ENCODE measurements at places on chromosomes 2 and 18.

- DNase-seq = no peak
Measured at GRCh38 chr2:36395866-36396265, 40.3 kb downstream of the CRIM1 start.

DNA sequence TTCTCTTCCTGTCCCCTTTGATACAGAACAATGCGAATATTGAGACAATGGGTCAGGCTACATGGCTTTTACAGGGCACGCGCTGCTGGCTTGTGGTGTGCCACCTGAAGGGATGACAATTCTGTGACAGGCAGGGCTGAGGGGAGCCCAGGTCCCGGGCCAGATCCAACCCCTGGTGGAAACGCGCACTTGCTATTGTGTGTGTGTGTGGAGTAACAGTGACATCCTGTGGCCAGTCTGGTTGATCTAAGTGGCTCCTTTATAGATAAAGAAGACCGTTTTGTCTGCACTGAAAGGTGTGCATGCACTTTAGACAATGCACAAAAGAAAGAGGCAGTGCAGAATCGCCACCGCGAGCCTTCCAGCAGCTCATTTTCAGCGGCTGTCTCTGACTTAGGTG, 273.6 kb downstream of the HRH4 start:
- DNase-seq = no peak

DNA sequence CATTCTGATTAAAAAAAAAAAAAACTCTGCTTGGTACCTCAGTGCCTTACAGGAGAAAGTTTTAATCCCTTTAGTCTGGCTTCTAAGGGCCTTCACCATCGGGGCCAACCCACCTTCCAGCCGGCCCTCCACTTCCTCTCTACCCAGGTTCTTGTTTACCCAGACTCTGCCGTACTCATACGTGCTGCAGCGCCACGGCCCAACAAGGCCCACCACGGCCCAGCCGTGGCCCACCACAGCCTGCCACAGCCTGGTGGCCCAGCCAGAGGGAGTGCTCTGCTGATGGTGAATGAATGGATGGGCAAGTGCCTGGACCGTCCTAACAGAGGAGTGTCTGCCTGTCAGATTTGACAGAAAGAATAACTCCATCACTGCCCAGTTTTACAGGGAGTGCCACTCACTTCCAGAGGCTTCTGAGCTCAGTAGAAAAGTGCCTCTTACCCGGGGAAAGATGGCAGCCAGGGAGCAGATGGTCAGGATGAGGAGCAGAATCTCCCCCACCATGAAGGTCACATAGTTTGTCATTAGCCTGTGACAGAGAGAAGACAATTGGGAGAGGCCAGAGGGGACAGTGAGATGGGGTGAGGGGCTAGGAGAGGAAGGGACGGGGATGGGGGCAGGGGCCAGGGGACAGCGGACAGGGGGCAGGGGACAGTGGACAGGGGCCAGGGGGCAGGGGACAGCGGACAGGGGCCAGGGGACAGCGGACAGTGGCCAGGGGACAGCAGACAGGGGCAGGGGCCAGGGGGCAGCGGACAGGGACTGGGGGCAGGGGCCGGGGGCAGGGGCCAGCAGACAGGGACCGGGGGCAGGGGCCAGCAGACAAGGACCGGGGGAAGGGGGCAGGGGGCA, 38.2 kb downstream of the CENPO start:
- no peak for DNase-seq

DNA sequence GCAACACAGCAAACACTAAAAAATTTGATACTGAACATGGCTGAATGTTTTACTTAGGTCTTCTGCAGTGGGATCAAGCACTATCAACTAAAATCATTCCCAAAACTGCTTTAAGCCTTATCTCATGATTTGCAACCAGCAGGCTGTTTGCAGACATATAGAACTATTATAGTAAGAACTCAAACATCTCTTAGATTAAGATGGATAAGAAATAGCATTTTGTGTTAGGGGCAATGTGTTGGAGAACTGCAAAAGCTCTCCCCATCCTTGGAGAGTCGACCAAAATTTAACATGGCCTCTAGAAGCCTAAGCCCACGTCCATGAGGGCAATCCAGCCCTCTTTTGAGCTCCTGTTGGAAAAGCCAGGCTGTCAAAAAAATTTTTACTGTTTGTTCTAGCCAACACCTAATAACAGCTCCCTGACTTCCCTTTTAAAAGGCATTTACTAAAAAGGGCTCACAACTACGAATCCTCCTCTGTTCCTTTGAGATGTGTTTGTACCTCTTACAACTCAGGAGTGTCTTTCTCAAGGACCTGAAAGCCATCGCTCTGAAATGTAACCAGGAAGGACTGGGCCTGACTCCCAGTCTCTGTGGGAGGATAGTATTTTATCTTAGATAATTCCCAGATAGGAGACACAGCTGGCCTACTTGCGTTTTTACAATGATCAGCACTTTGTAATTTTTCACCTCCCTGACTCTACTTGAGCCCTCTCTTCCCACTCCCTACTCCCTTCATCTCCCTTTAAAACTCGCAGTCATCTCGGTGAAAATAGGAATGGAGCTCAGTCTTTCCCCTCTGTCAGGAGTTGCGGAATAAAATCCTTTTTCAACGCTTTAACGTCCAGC, 1.4 kb downstream of the KRCC1 start:
- DNase-seq = no peak

DNA sequence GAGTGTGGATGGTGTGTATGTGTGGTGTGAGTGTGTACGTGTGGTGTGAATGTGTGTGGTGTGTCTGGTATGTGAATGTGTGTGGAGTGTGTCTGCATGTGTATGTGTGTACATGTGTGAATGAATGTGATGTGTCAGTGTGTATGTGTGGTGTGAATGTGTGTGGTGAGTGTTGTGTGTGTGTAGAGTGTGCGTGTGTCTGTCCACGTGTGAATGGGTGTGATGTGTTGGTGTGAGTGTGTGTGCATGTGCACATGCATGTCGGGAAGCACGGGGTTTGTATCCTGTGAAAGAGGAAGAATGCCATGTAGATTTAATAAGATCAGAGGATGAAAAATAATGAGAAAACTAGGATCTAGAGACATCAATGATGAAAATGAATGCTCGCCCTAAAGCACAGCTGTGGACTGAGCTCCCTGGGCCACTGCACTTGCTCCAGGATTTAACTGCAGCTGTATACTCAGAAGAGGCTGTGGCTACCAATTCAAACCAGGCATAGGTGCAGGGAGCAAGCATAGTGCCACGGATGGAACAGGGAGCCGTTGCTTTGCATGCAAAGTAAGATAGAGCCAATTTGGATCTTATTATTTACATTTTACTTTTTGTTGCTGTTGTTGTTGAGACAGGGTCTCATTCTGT, 122.7 kb downstream of the DOCK10 start:
- no peak for DNase-seq

DNA sequence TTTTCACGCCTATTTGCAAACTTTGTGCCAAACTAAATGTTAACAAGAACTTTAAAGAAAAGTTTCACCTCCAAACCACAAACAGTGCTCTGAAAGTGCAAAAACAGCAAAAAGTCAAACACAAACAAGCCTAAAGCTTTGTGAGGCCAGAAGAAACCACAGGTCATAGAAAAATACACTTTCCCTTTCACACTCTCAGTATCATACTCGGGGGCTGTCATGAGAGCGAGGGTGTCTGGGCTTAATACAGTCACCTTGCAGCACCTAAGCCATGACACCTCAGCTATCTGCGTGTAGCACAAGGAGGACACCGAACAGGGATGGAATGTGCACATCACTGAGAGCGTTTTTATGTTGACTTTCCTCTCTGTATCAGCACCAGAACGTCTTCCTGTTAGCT, 26.6 kb upstream of the SEH1L start:
- DNase-seq = no peak

GRCh38 chr2:241981076-241981700, 111.7 kb downstream of the RTP5 start:
- peak; percentile 37 for DNase-seq

GRCh38 chr2:156565066-156565710, 129.0 kb downstream of the GPD2 start:
- DNase-seq = no peak

GRCh38 chr18:62070302-62070701, 116.6 kb downstream of the PIGN start:
- DNase-seq = no peak

DNA sequence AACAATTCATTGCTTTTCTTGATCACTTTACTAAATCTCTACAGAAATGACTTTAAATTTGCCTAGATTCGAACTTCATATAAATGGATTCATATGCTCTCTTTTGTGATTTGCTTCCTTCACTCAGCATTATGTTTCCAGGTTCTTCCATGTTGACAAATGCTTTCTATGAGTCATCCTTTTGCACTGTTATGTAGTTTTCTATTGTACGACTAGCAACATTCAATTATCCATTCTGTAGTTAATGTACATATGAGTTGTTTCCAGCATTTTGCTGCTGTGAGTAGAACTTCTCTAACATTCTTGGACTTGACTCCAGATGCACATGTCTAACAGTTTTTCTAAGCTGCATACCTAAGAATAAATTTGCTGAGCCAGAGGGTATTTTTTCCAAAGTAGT, 66.5 kb upstream of the NEUROD1 start:
- no peak for DNase-seq

DNA sequence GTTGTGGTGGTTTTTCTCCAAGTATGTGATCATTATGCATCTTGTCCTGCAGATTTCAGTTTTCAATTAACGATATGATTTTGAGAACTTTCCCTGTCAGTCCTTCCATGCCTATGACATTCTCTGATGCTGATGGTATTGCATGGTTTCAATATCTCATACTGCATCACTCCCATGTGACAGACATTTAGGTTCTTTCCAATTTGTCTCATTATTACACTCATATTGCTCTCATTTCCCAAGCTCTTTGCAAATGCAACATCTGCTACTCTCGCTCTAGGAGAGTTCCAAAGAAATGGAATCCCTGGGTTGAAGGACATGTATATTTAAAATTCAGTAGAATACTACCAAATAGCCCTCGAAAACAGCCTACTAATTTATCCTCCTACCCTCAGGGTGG, 125.5 kb downstream of the MARCHF4 start:
- DNase-seq = no peak
